Mammary epithelial cell (primary cell): ENCODE measurements at places on chromosomes 3 and 15.

GRCh38 chr15:91861223-91861622 lies 7.7 kb downstream of the SLCO3A1 start:
- no peak for DNase-seq

GRCh38 chr3:108312656-108313055 lies 16.3 kb downstream of the HHLA2 start:
- DNase-seq, result no peak

DNA sequence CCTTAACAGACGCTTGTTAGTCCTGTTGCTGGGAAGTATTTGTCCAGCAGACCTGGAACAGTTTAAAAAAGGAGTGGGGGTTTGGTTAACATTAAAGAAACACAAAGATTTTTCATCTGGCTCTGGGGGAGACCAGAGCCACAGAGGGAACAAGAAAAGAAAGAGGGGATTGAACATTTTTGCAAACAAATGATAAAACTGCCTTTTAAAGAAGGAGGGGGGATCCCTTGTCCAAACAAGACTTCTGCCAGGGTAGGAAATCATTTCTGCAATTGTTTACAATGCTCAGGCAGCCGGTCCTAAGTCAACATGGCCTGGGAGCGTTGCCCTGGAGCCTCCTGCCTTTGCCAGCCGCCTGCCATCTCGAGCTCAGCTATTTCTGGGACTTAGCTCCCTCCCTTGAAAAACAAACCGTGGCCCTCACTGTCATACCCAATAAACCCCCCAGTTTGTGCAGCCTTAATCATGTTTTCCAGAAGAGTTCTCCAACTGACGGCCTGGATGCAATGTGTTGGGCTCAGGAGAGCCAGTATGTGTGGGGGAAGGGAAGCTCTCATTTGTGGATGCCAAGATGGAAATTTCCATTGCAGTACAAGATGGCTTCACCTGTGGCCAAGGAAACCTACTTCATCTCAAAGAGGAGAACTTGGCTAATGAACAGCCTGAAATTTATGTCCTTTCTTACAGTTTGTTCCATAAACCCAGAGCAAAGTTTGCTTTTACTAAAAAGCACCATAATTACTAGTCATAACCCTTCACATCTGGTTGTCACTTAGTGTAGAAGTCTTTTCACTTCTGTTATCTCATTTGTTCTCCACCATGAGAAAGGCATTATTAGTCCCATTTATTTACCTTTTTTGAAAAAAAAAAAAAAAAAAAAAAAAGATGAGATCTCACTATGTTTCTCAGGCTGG lies 75.9 kb upstream of the RNU6-1 start:
- no peak for DNase-seq

- no peak for DNase-seq
These were observed 51.3 kb upstream of the FGD5 start for GRCh38 chr3:14767245-14768051.

DNA sequence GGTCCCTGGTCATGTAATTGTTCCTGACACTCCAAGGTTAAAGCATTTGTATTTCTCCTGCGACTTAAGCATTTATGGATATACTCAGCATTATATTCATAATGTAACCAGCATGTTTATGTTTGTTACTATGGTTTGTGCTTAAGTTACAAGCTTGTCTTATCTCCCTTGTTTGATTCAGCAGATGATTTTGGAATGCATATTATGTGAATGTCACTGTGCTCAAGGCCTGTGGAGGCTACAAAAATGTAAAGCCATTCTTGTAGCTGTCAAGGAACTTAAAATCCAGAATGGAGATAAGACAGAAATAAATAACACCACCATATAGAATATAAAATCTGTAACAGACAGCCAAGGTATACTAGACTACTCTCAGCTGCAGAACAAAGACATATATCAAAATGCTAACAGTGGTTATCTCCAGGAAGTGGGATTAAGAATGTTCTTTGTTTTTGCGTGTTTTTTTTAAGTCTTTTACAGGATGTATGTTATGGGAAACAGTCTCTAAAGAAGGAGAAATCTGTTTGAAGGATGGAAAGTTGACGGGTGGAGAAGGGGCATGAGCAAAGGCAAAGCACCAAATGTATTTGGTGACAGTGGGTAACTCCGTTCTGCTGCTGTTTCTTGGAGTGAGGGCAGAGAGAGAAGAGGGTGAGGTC lies 61.4 kb downstream of the IGF2BP2 start:
- DNase-seq, result no peak
